AG10803 (cell line): ENCODE measurements at places on chromosomes 6 and 20.

DNA sequence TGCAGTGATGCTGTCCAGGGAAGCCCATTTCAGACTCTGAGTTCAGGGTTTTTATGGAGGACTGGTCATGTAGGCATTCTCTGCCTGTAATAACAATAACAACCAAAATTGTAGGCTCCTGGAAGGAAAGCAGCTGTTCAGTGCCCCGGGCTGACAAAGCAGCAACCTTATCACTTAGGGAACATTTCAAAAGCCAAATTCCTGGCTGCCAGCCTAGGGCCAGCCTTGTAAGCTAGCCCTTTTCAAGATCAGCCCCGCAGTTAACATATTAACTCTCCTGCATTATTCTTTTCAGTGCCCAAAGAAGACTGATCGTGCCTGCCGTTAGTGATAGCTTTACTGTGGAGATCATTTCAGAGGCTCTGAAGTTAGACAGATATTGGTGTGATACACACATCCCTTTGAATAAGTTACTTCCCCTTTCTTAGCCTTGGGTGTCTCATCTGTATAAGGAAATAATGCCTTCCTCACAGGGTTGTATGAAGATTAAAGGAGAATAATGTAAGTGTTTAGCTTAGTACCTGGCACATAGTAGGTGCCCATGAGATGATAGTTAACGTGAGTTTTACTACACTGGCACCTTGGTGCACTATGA is 44.1 kb downstream of the CTNNBL1 start:
- DNase-seq, result no peak

- DNase-seq, result no peak
Observed at GRCh38 chr20:35326021-35326739, 34.0 kb upstream of the FAM83C start.

DNA sequence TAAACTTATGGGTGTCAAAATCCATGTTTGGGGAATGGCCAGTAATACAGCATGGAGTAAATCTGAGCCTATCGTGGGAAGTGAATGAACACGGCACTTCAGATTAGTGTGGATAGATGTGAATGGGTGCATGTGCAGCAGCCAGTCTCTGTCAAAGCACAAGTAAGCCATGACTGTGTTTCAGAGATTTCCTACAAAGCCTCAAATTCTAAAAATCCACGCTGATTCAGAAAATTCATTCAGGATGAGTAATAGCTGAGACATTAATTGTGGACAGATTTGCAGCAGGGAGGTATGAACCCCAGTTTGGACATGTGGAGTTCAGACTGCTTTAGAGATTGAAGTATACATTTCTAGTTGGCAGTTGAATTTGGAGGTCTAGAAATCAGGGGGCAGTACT is 115.1 kb downstream of the QKI start:
- peak; percentile 86 for DNase-seq

DNA sequence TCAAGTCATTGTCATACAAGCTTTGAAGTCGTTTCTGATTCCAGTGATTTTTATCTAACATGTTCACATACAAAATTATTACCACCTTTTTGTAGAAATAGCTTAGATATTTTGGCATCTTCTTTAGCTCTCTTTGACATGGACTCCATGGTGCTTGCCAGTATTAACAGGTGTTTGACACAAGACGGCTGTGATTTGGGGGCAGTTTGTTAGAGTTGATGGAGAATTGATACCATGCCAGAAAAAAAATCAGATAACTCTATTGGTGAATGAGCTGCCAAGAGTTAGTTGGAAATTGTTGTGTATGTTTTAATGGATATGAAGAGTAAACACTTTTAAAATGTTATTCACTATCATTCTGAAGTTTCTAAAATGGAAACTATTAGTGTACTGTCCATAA is 146.6 kb upstream of the LAMP5 start:
- no peak for DNase-seq

GRCh38 chr20:63695424-63696305 is 787 bp upstream of the TNFRSF6B start:
- no peak for DNase-seq

DNA sequence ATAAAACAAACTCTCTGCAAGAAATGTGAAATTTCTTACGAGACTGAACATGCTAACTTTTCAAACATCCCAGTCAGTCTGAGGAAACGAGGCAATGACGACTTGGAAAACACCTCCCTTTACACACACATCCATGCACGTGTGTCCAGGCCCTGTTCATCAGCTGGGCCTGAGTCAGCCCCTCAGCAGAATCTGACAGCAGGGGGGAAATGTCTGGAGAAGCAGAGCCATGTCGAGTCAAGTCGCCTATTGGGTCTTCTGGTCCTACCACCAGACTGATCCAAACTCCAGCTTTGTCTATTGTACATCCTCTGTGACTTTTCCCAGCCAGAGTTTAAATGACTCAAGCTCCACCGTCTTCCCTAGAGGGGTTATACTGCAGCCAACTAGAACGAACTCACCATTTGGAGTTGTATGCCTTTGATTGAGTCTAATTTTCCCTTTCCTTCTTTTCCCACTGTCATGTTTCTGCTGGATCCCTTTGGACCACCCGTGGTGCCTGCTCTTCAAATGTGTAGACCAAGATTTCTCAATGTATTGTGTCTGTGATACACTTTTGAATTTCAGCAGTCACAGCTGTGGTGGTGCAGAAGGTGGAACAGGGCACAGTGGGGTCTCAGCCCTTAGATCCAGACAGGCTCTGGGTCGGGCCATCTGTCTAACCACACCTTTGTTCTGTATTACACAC is 254.0 kb downstream of the CDC5L start:
- peak; percentile 34 for DNase-seq

DNA sequence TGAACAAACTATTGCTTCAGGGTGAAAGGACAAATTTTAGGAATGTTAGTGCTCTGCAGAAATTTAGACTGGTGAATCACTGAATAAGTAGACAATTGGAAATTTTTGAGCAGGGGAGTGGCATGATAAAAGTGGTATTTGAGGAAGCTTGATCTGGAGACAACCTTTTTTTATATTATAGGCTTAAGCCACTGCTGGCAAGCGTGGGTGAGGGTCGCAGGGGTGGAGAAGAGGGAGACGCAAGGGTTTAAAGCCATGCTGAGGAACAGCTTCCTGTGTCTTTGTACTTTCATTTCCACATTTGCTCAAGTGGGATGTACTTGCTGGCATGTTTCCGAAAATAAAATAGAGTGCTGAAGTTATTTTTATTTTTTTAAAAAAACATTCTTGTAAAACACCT is 23.7 kb downstream of the NCOA7 start:
- DNase-seq, result no peak

GRCh38 chr6:90413867-90414266 is 117.2 kb upstream of the BACH2 start:
- no peak for DNase-seq

- peak; percentile 93 for DNase-seq
Observed at GRCh38 chr20:34955231-34956040, at the start of the genes GSS and MYH7B. GSS (minus strand) TSS chr20:34955806; CDS start chr20:34951852, 3,954 bp downstream. MYH7B (plus strand) TSS chr20:34955868; CDS start chr20:34978006, 22,138 bp downstream.

- no peak for DNase-seq
Observed at GRCh38 chr6:154093231-154094044, 54.4 kb downstream of the OPRM1 start.

DNA sequence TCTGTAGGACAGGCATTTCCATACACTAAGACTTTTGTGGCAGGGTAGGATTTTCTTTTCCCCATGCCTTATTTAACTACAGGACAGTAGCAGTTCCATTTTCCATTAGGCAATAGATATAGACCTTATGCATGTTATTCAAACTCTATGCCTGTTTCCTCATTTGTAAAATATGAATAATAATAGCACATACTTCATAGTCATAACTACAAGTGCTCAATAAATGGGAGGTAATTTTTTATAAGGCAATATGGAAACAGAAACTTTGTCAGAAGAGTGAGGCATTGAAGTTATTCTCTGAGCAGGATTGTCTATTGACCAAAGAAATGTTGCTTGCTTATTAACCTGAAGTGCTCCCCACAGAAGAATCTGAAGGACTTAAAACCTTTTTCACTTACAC is 41.9 kb upstream of the TNFRSF21 start:
- no peak for DNase-seq

GRCh38 chr6:25960734-25961133 is 1.9 kb upstream of the TRIM38 start:
- no peak for DNase-seq

- DNase-seq, result peak; percentile 6
Observed at GRCh38 chr6:160221423-160221822, 37.2 kb downstream of the SLC22A2 start.

DNA sequence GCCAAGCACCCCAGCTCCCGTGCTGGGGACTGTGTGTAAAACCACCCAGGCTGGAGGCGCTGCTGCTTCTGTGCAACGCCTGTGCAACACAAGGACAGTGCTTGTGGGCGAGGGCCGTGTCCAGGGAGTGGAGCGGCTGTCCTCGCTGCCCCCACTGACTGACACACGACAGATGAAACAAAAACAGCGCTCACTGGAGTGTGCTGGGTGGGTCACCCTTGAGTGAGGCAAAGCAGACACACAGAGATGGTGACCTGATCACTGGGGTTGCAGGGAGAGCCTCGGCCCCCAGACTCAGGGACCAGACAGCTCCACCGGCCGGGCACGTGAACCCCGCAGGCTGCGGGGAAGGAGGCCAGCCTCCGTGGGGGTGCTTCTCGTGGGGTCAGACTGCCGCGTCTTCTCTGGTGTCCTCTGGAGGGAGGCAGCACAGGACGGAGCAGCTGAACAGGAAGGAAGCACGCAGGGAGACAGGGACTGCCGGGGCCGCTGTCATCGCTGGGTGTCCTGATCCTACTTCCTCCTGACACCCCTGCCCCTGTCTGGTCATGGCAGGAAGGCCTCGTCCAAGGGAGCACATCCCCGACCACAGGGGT is 75.9 kb upstream of the CST7 start:
- DNase-seq, result no peak

- DNase-seq, result no peak
Observed at GRCh38 chr6:42960243-42961019, at the start of gene GNMT. GNMT (plus strand) TSS chr6:42960754; CDS start chr6:42960768, 14 bp downstream.

DNA sequence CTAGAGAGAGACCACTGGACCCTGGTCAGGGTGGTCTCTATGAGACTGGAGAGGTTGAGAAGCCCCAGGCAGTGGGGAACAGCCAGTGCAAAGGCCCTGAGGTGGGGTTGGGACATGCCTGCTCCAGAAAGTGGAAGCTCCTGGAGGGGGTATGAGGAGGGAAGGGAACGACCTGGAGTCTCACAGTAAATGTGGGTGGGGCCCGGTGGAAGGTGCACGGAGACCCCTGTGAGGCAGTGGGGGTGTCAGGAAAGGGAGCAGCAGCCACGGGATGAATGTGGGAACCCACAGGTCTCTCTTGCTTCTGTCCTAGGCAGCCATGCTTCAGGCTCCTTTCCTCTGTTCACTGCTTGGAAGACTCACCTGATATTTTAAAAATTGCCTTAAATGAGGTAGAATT is 1.3 kb upstream of the CST1 start:
- DNase-seq, result no peak

- DNase-seq, result peak; percentile 31
Observed at GRCh38 chr20:37142708-37143107, 36.4 kb upstream of the RPN2 start.

GRCh38 chr6:84103029-84103428 is 69.5 kb downstream of the MRAP2 start:
- peak; percentile 72 for DNase-seq

DNA sequence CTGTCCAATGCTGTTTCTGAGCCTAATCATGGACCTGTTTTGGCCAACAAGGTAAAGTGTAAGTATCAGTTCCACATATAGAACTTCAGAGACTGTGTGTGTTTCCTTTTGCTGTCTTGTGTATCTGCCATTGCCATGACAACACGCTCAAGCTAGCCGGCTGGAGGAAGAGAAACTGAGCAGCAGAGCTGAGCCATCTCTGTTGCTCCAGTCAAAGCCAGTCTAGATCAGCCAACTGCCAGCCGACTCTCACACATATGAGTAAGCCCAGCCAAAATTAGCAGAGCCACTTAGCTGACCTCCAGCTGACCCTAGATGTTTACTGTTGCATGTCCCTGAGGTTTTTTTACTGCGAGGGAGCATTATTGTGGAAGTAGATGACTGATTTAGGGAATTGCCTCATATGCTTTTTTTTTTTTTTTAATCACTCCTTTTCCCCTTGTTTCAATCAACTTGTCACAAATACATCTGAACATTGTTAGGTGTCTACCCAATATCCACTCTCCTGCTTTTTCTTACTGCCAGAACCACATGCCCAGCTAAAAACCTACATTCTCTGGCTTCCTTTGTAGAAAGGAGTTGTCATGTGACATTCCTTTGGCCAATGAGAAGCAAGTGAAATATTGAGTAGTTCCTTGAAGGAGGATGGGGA is 304.3 kb upstream of the SUPT3H start:
- DNase-seq, result peak; percentile 63

DNA sequence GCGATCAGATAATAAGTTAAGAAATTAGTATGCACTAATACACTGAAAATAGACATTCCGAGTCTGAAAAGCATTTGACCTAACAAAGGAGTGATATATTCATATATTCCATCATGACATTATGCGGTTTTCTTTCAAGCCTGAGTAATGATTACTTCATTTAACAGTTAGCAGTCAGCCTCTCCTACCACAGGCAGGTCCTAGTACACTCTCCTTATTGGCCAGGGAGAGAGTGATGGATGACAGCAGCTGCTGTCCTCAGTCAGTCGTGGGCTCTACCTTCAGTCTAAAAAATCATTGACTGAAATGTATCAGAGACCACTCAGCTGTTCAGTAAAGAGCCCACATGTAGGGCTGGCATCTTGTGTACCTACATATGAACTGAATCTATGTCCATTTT is 33.2 kb upstream of the VGLL2 start:
- no peak for DNase-seq

DNA sequence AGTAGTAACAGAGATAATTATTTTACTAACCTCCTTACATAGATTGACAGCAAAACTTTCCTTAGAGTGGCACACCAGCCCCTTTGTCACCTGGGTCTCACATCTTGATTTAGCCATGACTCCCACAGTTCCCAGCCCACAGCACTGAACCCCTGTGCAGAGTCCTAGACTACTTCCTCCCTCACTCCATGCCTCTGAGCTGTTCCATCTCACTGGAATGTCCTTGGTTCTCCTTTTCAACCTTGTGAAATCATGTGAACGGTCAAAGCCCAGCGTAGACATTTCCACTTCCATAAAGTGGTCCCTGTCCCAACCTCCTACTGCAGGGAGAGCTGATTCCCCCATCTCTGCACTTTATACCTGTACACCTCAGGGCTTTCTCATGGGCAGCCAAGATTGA is 19.7 kb downstream of the CGA start:
- DNase-seq, result no peak

- no peak for DNase-seq
Observed at GRCh38 chr6:12593771-12594529, 122.6 kb upstream of the PHACTR1 start.

DNA sequence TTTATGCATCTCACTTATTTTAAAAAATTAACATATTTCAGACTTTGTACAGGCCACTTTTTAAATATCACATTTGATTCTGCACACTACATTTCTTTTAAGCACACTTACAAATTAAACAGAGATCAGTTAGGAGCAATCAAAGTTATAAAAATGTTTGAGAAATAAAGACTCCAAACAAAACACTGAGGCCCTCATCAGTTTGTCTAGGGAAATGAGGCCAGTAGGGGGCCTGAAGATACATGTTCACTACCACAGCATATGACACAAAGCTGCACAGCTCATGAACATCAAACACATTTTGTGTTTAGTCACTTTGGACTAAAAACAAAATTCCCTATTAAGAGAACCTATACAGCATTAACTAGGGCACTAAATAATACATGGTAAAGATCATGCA is 180.5 kb downstream of the PDE7B start:
- peak; percentile 61 for DNase-seq
